ENCODE measurements at places on chromosomes 16 and 17.

DNA sequence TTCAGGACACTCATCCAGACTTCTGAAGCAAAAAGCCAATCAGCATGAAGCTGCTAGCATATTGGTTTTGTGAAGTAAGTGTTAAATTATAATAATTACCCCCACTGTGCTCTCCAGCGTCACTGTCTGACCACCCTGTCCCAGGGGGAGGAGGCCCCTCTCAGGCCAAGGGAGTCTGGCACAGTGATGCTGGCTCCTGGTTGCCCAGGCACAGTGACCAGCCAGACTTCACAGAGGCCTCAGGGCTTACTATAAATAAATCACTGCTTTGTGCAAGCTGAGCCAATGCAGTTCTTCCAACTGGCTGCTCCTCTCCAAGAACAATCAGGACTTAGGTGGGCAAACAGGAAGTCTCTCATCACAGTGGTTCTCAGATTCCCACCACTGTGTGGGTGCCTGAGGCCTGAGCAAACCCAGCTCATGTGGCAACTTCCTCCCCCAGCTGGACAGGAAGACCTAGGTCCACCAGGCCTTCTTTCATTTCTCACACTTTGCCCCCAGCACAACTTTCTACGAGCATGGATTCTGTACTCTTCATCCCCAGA is 1.7 kb upstream of the DBNDD1 start:
- DNase-seq, result no peak

- no peak for DNase-seq
These were observed 67.8 kb downstream of the BMERB1 start for GRCh38 chr16:15502041-15502725.

GRCh38 chr16:89113661-89114060 is 20.0 kb downstream of the ACSF3 start:
- no peak for DNase-seq

- no peak for DNase-seq
These were observed 36.3 kb downstream of the DHRS7C start for GRCh38 chr17:9755083-9755482.

DNA sequence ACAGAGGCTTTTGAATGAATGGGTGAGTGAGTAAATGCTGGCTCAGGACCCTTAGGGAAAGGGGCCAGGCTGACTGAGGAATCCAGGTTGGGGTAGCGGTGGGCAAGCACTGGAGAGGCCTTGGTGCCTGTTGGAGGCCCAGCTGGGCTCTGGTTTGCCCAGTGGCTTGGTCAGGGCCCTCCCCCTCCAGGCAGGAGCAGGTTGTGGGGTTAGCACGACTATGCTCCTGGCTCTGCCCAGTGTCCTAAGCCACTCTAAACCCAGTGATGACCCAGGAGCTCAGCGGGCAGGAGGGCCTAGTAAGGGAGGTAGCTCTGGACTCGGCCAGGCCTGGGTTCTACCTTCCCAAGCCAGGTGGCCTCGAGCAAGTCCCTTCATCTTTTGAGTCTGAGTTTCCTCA is 7.5 kb downstream of the MYO15A start:
- DNase-seq, result no peak

GRCh38 chr16:85879975-85880831 is 18.8 kb upstream of the IRF8 start:
- DNase-seq, result no peak

GRCh38 chr16:82972331-82972919 is 345.7 kb downstream of the CDH13 start:
- DNase-seq, result no peak

GRCh38 chr17:55377671-55378275 is 43.9 kb downstream of the MMD start:
- no peak for DNase-seq

- no peak for DNase-seq
These were observed 21.4 kb downstream of the EMP2 start for GRCh38 chr16:10558746-10559641.

DNA sequence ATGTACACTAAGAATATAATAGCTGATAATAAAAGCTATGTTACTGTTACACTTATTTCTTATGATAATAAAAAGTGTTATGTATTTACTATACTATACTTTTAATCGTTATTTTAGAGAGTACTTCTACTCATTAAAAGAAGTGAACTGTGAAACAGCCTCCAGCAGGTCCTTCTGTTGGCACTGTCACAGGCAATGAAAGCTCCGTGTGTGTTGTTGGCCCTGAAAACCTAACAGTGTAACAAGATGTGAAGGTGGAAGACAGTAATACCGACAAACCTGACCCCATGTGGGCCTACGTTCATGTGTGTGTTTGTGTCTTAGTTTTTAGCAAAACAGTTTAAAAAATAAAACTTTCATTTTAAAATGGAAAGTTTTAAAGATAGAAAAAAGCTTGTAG is 91.8 kb downstream of the STH start:
- DNase-seq, result no peak

DNA sequence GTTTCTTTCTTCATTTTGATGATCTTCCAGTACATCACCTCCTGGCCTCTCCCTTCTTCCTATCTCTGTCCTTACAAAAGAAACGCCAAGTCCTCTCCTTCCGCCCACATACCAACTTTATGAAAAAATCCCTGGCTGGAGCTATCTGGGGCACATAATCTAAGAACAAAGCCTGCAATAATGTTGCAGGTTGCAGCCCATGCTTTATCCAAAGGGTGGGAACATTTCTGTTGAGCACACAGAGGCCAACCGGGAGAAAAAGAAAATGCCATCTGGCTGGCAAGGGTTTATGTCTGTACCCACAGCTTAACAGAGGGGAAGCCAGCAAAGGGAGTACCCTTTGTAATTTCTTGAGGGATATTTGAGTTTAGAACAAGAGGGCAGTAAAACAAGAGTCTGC is 409.6 kb downstream of the SOX9 start:
- DNase-seq, result no peak

DNA sequence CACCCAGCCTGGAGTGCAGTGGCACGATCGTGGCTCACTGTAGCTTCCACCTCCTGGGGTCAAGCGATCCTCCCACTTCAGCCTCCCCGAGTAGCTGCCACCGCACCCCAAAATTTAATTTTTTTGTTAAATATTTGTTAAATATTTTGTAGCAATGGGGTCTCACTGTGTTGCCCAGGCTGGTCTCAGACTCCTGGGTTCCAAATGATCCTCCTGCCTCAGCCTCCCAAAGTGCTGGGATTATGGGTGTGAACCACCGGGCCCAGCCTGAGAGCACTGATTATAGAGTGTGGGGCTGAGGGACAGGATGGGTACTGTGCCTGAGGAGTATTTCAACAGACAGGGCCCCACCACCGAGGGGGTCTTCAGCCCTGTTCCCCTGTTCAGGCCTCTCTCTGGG is 35.6 kb downstream of the TPSG1 start:
- DNase-seq, result no peak

DNA sequence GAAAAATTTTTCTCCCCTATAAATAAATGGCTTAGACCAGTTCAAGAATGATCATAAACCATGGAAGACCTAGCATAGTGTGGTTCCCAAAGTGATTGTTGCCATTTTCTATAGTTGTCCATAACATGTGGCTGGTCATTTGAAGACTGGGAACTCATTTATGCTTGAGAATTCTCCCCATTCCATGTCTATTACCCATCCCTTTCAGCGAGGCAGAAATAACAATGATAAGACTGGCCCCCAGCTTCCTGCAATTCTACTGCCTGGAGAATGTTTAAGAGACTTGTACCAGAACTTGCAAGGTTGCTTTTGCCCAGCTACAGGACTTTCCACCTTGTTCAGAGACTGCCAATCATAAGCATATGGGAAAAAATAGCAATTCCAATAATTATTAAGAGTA is 146.5 kb upstream of the CDH11 start:
- DNase-seq, result no peak

DNA sequence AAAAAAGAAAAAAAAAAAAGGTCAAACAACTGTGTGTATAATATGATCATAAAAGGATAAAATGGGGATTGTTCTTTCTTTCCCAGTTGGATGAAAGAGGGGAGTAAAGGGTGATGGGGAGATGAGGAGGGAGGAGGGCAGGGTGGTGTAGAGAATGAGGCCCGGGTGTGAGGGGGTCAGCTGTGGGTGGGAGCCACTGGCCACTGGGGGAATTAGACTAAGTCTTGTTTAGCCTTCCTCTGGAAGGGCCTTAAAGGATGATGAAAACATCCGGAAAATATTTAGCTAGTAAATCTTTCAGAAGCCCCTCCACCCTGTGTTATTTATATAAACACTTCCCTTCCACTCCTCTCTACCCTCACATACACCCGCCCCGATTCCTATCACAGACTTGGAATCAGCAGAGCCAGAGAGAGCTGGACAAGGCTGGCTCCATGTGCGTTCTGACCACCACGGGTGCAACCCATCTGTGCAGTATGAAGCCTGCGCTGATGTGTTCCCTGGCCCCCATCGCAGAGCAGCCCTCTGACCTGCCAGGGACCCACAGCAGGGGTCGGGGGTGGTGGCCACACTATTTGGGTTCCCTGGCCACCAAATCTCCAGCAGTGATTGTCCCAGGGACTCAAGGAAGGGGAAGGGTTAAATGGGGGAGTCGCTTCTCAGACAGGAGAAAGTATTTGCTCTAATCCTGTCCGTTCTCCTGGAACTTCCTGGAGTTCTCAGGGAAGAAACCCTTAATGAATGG is 72.7 kb downstream of the GAS7 start:
- DNase-seq, result no peak

DNA sequence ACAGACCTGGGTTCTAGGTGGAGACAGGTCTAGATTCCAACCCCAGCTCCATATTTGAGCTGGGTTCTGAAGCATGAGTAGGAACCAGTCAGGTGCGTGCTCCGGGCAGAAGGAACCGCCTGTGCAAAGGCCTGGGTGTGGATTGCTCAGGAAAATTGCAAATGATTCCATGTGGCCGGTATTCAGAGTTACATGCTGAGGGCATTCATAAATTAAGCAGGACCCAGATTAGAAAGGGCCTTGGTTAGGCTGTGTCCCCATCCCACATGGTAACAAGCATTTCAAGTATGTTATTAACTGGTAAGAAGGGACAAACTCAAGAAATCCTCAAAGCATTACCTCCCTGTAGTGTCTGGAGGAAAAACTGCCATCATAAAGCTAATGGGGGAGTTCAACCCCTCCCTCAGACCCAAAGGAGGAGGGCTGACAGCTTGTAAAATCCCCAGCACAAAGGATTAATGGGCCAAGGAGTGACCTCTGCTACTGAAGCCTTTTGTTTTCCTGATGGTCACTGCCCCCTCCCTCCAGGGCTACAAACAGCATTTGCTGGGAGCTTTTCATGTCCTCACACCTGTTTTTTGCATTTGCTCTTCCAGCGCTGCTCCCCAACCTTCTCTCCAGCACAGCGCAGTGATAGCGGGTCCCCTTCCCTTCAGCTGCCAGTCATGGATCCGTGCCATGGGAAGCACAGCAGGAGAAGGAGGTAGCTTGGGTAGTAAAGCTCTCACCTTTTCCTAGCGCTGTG is 218.0 kb downstream of the C16orf95 start:
- DNase-seq, result no peak

- no peak for DNase-seq
These were observed 385.5 kb downstream of the SEC14L1 start for GRCh38 chr17:77526259-77526711.

DNA sequence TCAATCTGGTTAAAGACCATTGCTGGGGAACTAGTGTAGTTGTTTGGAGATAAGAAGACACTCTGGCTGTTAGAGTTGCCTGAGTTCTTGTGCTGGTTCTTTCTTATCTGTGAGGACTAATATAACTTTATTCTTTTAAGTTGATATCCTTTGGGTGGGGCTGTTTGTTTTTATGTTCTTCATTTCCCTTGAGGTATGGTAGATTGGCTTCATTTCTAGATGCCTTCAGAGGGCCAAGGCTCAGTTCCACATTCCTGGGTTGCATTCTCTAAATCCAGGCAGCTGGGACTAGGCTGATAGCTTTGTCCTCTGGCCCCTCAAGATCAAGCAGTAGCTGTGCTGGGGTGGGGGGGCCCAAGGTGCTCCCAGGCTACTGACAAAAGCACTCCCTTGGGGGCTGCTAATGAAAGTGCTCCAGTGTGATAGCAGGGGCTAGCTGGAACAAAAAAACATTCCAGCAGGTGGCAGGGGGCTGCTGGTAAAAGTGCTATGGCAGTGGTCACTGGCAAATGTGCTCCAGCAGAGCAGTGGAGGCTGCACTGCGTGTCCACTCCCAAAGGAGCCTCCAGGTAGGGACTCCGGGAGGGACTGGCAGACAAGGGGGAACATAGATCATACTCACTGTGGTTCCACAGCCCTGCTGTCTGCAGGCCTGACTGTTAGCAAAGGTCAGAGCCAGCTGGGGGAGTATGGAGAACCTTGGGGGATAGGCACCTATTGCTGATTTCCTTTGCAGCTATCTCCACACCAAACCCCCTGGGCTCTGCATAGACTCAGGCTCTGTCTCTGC is 45.9 kb upstream of the KCNJ16 start:
- no peak for DNase-seq

GRCh38 chr17:6623941-6624340 is 16.6 kb downstream of the KIAA0753 start:
- DNase-seq, result no peak

- DNase-seq, result no peak
These were observed 44.1 kb downstream of the CYB5D2 start for GRCh38 chr17:4187076-4187475.

DNA sequence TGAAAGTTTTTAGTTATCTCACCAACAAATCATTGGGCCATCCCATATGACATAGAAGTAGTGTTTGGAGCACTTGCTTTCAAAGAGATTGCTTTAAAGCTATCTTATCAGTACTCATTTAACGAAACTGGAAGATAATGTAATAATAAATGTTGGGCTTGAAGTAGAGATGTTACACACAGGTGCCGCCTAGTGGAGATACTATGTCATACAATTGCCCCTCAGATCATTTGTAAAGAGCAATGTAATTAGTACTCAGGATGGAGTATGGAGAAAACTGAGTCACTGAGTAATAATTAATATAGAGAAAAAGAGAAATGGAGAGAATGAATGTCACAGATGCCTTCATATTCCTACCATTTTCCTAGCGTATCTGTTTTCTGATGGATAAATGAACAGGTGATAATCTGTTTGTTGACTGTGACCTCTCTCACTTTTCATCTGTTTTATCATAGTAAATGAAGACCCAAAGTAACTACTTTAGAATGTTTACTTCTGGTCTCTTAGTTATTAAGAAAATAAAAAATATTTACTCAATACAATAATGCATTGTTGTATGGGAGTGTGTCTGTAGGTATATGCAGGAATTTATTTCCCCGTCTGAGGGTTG is 80.4 kb downstream of the EFCAB5 start:
- no peak for DNase-seq

GRCh38 chr17:56727876-56728617 is 105.7 kb downstream of the C17orf67 start:
- no peak for DNase-seq

DNA sequence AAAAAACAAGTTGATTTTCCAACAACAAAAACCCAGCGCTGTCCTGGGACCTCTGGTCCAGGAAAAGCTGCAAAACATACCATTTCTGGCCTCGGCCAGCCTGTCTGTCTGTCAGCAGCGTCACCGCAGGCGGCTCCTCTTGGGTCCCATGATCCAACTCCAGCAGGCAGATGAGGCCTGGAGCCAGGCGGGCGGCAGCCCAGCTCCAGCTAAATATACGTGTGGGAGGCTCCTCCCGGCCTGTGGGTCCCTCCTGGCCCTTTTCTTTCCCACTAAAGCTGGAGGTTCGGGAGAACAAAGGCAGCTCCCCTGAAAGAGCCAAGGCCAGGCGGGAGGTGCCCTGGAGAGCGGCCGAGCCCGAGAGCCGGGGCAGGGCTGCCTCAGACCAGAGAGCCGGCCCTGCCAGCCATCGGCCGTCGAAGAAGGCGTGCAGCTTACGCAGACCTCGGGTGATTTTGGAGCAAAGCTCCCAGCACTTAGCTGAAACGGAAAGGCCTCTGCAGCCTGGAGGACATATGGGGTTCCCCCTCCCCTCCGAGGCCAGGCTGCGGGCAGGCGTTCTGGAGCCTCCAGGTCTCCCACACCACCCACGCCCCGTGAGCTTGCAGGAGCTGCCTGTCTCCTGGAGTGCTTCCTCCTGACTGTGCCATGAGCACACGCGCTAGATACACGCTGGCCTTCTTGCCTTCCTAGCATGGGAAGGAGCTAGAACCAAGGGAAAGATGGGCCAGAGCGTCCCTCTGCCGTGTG is 19.9 kb upstream of the JPH3 start:
- DNase-seq, result no peak
